T-helper 1 cell treated with Interleukin-12 subunit alpha and Interleukin-12 subunit beta and Interleukin-4 antibody, amounts not matched to agents 30 ng/mL and 1 ng/mL, for 36 hours (primary cell): ENCODE measurements at places on chromosomes 12 and 14. TPM values are rescaled to one million over a fixed set of nuclear protein-coding genes. Genes with fewer than 3 reads are reported as not detected.

Gene REP15
- total RNA-seq, result 1.4 and 1.8 TPM in 2 replicates

Gene GALNT9
- not detected in 2 replicates for total RNA-seq

Gene LPAR5
- 4.6 and 5.7 TPM in 2 replicates for total RNA-seq

Gene RNF212B
- total RNA-seq, result not detected in 2 replicates

Gene TBX3
- total RNA-seq, result not detected in 2 replicates
